ENCODE measurements at places on chromosomes 1 and 21.

DNA sequence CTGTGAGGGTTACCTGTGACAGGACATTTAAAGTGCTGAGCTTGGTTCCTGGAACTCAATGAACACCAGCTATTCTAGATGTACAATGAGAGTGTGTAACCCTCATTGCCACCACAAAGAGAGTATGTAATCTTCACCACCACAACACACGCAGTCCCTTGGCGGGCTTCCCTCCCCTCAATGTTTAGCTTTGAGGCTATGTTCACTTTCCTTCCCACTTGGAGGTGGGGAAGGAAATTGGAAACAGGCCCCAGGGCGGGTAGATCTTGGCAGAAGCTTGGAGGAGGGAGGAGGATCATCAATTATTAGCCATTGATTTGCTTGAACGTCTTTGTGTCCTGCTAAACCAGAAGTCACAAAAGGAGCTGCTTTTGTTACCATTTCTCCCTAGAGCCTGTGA lies 8.3 kb upstream of the COL16A1 start:
- no peak for DNase-seq

- peak; percentile 95 for DNase-seq
These were observed 9.6 kb downstream of the P3H1 start for GRCh38 chr1:42756956-42757891.

GRCh38 chr1:117566556-117566955 lies 39.3 kb upstream of the TENT5C start:
- no peak for DNase-seq

GRCh38 chr1:91806181-91806768 lies 79.7 kb downstream of the TGFBR3 start:
- DNase-seq: no peak

GRCh38 chr1:55259911-55260609 lies 44.9 kb upstream of the USP24 start:
- DNase-seq: no peak

GRCh38 chr1:51303315-51303714 lies 27.0 kb downstream of the TTC39A start:
- DNase-seq: no peak

GRCh38 chr1:97743129-97743528 lies 177.7 kb downstream of the DPYD start:
- DNase-seq: no peak

DNA sequence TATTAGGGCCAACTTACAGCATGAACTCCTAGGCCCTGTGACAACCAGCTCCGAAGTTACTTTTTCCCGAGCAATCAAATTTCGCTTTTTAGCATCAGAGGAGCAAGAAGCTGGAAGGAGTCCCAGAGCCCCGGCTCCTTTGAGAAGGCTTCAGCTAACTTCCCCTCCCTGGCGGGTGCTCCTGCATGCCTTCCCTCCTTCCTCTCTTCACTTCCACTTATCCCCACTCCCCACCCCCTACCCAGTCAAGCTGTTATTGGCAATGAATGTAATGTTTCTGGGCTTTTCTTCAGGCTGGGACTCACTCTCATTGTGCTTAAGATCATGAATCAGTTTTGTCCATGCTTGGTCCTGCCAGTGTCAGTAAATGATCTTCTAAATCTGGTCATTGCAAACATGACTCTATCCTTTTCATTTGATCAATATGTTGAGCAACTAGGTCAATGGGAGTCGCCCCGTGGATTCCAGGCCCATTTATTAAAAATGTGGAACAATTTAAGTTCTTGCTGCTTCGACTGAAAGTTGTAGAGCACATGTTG lies 94.5 kb upstream of the TSPAN2 start:
- DNase-seq: no peak

DNA sequence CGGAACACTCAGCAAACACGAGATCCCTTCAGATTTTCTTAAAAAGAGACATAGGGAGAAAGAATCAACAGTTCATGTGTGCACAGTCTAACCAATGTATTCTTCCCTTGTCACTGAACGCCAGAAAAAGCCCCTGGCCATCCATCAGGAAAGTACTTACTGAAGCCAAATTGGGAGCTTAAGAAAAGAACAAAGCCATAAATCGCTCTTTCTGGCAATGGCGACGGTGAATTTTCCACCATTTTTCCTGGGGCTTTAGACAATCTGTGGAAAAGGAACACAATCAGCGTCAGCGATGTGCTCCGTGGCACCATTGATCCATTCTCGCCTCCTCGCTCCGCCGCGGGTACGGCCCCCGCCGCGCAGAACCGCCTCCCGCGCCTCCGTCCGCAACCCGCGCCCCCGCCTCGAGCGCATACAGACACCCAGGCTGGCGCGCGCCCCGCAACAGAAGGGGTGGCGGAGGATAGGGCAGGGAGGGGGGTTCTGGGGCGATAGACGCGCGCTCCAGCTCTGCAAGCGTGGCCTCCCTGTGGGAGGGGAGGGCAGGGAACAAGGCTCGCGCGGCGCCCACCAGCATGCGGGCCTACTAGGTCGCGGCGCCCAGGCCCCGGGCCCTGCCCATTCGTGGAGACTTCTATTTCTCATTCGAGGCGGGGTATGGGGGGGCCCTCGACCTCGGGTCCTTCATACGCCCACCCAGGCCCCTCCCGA lies 440 bp downstream of the PIGP start:
- peak; percentile 62 for DNase-seq

DNA sequence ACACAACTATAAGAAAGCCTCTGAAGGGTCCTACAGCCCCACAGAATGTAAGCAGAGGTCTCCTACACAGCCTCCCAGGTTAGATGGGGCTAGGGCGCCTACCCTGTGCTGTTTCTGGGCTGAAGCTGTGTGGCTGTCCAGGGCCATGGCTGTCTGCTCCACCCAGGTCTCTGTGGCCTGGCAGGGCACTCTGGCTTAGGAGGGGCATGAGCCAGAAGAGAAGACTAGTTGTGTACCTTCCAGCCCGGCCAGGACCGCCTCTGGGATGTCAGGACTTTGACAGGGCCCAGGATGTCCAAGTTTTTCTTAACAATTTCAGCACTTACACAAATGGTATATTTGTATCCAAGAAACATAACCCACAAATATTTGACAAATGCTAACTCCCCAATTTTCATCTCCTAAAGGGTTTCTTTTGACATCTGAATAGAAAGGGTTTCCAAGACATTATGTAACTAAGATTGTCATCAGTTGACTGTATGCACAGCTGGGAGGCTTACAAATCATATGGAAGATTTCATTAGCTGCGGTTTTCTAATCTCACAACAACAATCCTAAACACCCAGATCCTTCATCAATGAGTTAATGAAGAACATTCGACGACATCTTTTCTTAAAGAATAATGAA lies 80.5 kb downstream of the HSF2BP start:
- DNase-seq: no peak

DNA sequence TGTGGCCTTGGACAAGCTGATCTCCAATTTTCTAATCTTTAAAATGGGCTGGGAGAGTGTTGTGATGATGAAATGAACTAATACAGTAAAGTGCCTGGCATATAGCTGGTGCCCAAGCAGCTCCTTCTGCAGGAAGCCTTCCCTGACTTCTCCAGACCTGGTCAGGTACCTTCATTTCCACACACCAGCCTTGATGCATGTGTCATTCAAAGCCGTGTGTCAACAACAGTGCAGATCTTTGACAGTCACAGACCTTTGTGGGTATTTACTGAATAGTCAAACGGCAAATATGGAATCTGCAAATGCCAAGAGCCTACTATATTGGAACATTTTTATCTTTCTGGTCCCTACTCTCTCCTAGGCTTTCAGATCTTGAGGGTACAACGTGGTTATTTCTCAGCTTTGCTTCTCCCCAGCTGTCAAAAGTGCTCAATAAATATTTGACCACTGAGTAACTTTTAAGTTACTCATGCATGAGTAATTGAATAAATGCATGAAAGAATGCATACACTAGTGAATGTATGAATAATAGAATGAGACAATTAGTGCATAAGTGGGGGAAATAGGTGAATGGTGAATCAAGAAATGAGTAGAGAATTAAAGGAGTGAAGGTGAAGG lies 75.4 kb downstream of the MDM4 start:
- no peak for DNase-seq

DNA sequence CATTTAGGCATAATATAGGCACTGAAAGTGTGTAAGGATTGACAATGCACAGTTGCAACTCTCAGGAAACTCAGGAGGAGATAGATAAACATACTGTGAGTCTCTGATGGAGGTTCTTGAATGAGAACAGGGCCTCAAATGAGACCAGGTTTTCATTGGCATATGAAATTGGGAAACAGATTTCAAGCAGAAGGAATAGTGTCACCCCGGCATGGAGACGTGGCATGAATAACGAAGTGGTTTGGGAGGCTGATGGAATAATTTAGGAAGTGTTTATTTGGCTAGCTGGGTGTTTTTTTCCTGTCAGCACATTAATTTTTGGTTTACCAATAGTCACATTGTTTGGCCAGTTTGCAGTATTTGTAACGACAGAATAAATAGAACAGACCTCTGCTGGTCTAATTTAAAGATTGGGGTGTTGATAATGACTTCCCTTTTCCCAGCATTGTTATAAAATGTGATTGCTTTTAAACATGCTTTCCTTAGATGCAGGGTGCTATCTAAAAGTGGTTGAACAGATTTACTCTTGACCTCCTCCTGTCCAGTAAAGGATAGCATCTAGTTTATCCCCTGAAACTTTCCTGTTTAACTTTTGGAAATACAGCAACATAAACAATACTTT lies 132.0 kb downstream of the C1orf21 start:
- no peak for DNase-seq

- no peak for DNase-seq
These were observed 80.6 kb downstream of the CENPF start for GRCh38 chr1:214683621-214684020.

GRCh38 chr1:219188331-219188803 lies 14.7 kb downstream of the LYPLAL1 start:
- no peak for DNase-seq

GRCh38 chr1:52601991-52602855 lies at the start of gene GPX7:
Gene GPX7, plus strand, starts transcription at chr1:52602371. Its CDS starts 39 bp downstream, at chr1:52602410.
- peak; percentile 50 for DNase-seq

DNA sequence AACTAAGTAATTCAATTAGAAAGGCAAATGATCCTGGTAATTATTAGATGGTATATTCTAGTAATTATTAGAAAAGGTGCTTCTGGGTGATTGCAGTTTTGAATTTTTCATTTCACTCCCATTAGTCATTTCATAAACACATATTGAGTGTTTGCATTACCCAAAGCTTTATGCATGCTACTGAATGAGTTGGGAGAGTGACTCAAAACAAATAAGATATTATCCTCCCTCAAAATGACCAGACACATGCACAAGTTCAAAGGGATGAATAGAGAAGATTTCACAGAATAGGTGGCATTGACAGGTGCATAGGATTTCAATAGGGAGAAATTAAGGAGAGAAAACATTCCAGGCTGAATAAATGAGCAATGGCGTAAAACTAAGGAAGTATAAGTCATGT lies 84.7 kb downstream of the PHTF1 start:
- no peak for DNase-seq

GRCh38 chr1:181033799-181034451 lies at the start of gene MR1:
Gene MR1, plus strand, starts transcription at chr1:181033983. Its CDS starts 25 bp downstream, at chr1:181034008.
- peak; percentile 69 for DNase-seq

- DNase-seq: no peak
These were observed 55.7 kb downstream of the PLD5 start for GRCh38 chr1:242468784-242469183.

GRCh38 chr1:168614235-168614634 lies 37.8 kb downstream of the XCL1 start:
- no peak for DNase-seq

- no peak for DNase-seq
These were observed 5.9 kb upstream of the LHX9 start for GRCh38 chr1:197911111-197911856.

DNA sequence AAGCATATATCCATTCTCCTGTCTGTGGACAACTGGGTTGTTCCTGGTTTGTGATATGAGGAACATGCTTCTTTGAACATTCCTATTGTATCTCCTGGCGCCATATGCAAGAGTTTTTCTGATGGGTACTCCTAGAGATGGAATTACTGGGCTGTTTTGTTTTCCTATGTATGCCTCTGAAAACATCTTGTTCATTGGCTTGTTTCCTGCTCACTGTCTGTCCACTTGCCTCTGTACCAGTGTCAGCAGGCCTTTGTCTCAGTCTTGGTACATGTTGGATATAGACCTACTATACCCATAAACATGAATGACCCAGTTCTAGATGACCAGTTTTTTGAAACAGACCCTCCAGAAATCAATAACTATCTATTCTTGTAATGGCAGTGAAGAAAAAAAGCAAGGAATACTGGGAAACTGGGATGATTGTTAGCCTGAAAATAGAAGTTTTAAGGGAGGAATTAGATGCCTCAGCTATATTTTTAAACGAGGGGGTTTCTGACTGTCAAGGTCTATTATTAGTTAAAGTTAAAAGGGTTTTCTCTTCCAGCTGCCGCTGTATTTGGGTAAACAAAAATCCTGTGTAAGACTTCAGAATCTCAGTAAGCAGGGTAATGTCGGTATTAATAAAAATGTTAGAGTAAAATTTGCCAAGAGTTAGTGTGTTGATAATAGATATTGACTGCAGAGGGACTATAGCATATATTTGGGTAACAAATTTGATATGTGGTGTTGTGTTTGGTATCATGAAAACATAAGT lies 103.6 kb downstream of the RYR2 start:
- DNase-seq: no peak

DNA sequence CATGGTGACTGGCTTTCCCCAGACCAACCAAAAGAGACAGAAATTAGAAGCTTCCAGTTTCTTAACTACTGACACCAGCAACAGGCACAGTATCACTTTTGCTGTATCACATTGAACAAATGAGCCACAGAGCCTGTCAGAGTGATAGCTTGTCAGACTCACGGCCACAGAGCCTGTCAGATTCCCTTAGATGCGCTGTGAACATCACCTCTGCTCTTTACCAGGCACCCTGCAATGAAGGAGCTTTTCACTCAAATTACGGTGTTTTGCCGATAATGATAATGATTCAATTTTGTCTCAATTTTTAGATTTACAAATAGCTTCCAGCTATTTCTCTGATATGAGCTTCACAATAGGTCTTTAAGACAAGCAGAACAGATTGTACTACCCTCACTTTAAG lies 107.9 kb upstream of the GNG12 start:
- DNase-seq: no peak

DNA sequence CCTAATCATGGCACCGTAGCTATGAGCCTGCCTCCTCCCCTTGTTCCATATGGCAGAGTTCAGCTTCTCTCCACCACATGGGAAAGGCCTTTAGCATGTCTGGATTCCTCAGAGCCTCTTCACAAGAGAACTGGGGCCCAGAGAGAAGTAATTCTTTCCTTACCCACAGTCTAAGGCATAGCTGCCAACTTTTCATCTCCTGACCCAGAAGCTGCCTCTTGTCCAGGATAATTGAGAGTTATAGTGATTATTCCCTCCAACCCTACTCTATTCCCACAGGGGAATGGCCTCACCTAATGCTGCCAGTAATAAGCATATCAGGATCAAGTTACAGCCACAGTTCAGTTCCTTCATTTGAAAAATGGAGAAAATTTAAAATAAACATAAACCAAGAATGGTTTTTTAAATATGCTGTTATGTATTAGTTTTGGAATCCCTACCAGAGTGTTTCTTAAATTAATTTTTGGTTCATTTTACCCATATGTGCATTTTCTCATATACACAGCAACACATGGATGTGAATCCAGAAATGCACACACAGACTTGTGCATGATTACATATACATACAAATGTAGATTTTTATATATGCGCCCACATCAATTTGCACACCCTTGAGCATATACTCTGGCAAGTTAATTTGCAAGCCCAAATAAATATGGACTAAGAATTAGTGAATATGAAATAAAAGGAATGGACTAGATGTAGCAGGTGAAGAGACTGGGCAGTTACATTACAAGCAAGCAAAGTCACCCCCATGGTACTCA lies 63.9 kb upstream of the WARS2 start:
- DNase-seq: no peak
